NCI-H187 (cell line): ENCODE measurements at places on chromosomes 5 and 9.

DNA sequence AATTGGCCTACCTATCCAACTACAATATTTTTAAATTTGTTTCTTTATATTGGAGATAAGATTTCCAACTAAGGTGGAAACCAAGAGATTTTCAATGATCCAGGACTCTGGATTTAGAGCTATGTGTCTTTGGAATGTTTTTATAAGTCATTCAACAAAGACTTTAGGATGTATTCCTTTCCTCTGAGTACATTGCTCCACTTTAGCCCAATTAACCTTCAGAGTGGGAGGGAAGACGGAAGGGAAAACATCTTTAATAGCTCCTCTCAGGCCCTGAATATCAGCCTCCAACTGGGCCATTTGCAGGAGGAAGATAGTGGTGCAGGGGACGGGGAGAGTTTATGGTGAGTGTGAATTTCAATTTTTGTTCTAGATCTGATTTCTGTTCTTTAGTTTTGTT lies 239.2 kb downstream of the PIK3R1 start:
- no peak for DNase-seq

GRCh38 chr5:135478938-135479337 lies 26.8 kb upstream of the TIFAB start:
- DNase-seq, result no peak

GRCh38 chr5:143290125-143290524 lies 113.4 kb downstream of the NR3C1 start:
- no peak for DNase-seq

GRCh38 chr5:103425686-103426454 lies 136.7 kb downstream of the NUDT12 start:
- no peak for DNase-seq

DNA sequence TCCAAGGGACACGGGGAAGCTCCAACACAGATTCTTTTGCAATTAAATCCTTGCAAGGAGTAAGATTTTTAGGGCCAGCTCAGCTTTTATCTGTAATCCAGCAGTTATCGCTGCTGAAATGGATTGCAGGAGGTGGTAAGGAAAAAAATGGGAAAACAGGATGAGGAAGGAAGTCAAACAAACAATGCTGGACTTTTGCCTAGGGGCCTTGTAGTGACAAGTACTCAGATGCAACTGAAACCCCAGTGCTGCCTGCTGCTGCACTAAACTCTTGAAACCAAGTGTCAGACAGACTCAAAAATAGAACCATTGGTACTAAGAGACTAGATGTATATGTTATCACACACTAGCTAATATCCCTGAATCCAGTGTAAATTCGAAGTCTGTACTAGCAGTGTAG lies 309.2 kb downstream of the CTNND2 start:
- DNase-seq, result no peak
